ENCODE measurements at places on chromosomes 5 and 9. TPM values are rescaled to one million over a fixed set of nuclear protein-coding genes. Genes with fewer than 3 reads are reported as not detected.

The C7 gene
- 4.0 TPM for total RNA-seq

The OLFML2A gene
- total RNA-seq: 5.5 TPM

The SLC6A7 gene
- total RNA-seq: not detected

The SPACA9 gene
- 3.3 TPM for total RNA-seq

GRCh38 chr9:93124793-93125192 lies 9.3 kb downstream of the NINJ1 start:
- no peak for DNase-seq

- DNase-seq: no peak
These were observed 46.4 kb downstream of the SEMA5A start for GRCh38 chr5:9499498-9499876.

DNA sequence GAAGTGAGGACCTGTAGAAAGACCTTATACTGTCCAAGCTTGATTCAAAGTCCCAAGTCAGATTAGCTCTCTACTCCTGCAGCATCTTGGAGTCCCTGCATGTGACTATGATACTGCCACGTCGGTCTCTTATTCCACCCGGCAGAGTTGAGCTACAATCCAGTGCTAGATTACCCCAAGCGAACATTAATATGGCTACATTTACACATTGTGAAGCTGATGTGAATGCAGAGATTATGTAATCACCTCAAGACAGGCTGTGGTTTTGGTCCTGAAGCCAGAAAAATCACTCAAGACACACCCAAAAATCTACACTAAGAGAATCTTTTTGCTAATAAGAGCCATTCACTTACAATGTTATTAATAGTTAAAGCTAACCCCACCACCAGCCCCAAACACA lies 116.7 kb downstream of the GNA14 start:
- no peak for DNase-seq

DNA sequence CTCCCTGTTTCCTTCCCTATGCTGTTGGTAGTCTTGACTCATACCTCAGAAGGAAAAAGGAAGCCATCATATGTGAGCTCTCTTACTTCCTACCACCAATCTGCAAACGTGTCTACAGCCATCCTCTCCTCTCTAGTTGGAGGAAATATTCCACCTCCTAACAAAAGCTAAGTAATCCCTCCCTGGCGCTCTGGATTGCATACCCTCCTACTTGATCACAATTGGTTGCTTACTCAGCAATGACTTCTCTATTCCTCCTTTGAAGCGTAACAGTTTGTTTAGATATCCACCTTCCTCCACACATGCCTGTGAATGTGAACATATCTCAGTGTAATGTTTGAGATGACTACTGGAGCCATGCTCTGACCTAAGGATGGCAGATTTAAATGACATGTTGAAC lies 18.2 kb downstream of the RUSC2 start:
- DNase-seq: no peak

The CA9 gene
- total RNA-seq: 1.3 TPM

DNA sequence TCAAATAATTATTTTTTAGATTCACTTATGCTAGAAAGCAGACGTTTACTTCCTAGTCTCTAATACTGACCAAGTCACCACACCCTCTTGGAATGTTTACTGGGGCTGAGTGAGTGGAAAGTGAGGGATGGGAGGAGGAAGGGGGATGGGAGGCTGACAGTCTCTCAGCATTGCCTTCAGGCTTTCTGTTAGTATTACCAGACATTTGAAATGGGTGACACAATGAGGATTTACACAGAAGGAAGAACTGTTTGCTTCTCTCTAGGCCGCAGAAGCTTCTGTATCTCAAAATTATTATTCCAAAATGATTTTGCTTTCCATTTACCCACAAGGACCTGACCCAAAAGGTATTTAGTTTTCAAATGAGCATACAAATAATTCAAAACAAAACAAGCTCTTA lies 232.8 kb upstream of the ZNF608 start:
- peak; percentile 54 for DNase-seq

- DNase-seq: no peak
These were observed 91.9 kb downstream of the TRPM6 start for GRCh38 chr9:74795803-74796202.

GRCh38 chr5:37665272-37665671 lies 174.6 kb downstream of the GDNF start:
- no peak for DNase-seq

The PLPP7 gene
- not detected for total RNA-seq

DNA sequence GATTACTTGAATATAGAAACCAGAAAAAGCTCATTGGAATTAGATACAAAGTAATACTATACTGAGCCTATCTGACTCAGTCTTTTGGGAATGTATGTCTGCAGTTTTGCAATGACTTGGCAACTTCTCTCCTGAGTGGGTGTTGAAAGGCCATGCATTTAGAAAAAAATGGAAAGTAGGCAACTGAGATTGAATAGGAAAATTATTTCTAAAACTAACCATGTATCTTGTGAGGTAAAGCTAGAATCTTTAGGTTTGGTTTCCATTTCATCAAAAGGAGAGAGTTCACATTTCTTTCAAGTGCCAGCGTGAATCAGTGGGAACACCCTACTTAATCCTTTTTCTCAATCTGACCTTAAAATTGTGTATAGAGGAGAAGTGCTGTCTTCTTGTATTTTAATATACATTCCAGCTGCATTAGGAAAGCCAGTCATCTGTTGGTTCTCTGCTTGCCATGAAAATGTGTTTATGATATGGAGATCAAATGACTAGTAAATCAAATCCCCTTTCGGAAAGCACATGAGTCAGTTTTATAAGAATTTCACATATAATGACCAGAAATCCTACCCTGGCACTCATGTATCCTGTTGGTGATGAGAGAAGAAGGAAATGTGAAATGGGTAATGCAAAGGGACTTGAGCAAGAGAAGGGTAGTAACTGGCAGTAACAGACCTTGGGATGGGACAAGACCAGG lies 30.4 kb downstream of the NFX1 start:
- DNase-seq: peak; percentile 92

DNA sequence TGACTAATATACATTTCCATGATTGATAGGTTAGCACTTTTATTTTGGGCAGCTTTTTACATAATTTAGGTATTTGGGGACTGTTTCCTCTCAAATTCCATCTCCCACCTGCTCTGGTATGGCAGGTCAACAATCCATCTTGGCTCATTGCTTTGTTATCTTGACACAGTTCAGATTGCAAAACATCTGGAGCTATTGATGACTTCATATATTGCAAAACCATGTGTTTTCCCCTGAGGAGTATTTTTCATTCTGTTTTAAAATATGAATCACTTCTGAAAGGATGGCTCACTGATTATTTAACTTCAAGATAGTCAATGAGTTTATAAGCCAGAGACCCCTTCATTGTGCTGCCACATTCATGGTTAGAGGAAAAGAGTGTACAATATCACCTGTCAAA lies 1206.0 kb upstream of the C9orf72 start:
- DNase-seq: no peak

- no peak for DNase-seq
These were observed at the start of gene TLX3 for GRCh38 chr5:171308453-171309275. TLX3 (plus strand) TSS chr5:171309248; CDS start chr5:171309366, 118 bp downstream.

GRCh38 chr9:71364186-71364955 lies 242.9 kb upstream of the TRPM3 start:
- no peak for DNase-seq

- DNase-seq: no peak
These were observed 52.3 kb downstream of the COL15A1 start for GRCh38 chr9:98995971-98996504.

DNA sequence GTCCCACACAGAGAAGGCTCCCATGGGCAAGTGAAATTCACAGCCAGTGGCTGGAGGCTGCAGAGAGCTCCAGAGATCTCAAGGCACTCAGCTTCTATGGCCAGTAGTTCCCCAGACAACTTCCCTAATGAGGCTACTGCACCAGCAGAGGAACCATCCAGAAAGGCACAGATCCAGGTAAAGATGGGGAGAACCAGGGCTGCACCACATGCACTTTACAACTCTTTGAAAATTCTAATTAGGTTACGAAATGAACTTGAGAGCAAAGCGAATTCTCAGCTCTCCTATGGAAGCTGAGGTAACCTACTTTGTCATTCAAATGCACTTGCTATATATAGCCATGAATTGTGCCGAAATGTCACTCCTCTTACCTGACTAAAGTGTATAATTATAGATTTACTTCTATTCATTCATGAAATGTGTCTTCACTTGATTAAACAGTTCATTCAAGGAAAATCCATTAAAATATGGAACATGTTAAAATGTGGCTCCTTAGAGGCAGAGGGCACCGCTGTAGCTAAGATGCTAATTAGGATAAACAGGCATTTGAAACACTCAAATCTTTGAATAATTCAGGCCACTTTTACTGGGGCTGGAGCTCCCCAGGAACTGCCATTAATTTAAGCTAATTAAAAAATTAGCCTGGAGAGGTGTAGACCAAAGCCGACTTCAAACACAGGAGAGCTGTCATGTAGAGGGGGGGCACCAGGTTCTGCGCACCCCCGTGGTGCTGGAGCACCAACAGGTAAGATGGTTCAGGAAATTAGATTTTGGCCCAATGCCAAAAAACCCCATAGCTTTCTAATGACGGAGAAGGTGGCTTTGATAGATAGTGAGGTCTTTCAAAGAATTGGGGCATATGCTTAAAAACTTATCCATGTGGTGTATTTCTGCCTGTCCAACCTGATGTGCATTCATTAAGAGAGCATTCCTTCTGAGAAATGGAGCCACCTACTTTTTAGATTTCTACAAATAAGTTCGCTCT lies 204.1 kb downstream of the GABBR2 start:
- DNase-seq: no peak

- DNase-seq: no peak
These were observed 42.0 kb upstream of the UNC5A start for GRCh38 chr5:176768174-176768970.

GRCh38 chr5:39494107-39494510 lies 69.3 kb upstream of the DAB2 start:
- no peak for DNase-seq

The POLE3 gene
- 125 TPM for total RNA-seq

The PIP5K1B gene
- total RNA-seq: not detected

DNA sequence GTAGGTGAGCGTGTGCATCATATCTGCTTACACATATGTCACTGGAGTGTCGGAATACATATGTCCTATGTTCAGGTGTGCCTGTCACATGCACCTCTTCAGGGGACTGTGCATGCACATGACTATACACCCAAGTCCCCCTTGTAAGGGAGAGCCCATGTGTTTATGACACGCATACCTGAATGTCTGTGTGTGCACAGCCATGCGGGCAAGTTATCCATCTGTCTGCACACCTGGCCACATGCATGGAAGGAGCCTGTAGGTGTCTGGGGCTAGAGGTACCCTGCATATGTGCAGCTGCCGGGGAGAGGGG lies 622 bp upstream of the RGS14 start:
- DNase-seq: no peak

GRCh38 chr5:30932273-30933017 lies 261.0 kb upstream of the CDH6 start:
- DNase-seq: no peak

DNA sequence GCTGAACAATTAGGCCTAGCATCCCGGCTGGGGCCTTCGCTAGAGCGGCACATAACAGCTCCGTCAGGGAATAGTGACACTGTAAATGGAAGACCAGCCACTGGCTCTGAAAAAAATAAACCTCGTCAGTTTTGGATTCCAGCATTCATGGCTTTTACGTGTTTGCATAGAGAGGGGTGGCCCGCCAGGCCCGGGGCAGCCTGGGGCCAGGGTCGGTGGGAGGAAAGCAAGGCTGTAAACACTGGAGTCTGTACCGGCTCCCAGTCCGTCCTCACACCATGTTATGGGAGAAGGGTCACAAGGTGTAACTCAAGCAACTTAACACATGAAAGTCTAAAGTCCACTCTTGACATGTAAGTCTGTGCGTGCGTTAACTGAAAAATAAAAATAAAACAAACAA lies 11.2 kb downstream of the CCNI2 start:
- no peak for DNase-seq

DNA sequence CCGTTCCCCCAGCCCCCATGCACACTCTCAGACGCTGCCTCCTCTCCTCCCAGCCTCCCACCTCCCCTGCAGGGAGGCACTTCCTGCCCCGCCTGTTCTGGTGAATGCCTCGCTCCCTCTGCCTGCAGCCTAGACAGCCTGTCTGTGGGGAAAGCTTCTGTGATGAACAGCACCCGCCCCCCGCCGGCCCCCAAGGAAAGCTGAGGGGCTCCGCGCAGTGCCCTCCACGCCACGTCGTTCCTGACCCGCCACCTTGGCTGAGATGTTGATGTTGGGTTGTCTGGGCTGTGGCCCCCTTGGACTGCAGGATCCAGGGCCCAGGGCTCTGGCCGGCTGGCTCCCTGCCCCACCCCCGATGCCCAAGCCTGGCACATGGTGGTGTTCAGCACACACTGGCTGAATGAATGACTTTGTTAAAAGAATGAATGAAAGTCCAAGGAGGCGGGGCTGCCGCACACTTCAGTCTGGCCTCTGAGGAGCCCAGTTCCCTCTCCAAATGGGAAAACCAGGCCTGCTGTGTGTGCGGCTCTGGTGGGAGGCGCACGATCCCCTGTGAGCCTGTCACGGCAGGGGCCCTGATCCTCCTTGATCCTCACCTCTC lies 2.1 kb upstream of the MYMK start:
- DNase-seq: no peak

DNA sequence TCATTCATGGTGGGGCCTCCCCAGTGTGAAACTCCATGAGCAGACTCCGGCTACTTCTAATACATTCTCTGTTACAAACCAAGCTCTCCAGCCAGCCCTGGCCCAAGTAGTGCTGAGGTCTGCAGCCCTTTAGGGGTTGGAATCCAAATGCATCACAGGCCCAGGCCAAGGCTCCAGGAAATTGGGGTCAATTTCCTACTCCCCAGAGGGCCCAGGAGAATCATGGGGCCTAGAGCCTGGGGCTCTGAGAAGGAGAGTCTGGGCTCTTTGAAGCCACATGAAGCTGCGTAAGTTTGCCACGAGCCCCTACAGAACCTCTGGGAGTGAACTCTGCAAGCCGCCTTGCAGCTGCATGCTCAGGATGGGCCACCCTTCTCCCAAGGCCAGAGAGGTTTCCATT lies 206.4 kb downstream of the PAPPA start:
- DNase-seq: no peak

- DNase-seq: peak; percentile 81
These were observed 440 bp downstream of the ANXA2R start for GRCh38 chr5:43039471-43040286.

The ANKRD31 gene
- 0.33 TPM for total RNA-seq

- DNase-seq: no peak
These were observed 142.8 kb upstream of the IFNE start for GRCh38 chr9:21624675-21625644.

DNA sequence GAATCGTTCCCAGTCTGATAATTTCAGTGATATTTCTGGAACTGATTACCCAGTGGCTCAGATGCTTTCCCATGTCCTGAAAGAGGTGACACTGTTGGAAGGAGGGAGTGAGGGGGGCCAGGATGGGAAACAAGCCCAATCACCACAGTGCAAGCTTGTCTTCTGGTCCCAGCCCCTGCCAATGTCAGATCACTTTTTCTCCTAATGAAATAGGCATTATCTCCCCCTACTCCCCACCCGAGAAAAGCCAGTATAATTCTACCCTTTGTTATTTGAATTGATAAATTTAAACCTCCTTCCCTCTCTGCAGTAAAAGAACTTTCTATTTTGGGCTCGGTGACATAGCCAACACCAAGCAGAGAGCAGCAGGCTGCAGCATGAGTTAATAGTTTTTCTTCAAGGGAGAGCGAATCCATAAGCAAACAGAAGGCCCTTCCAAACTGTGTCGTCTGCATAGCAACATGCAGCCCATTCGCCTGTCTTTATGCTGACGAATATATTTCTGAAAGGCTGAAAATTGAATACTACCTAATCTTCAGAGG lies 14.6 kb upstream of the PPP2CA start:
- DNase-seq: no peak

All from H4 (cell line).